ENCODE measurements at places on chromosomes 4 and X.

- DNase-seq, result no peak
Observed at GRCh38 chr4:40949358-40950100, 199.8 kb downstream of the NSUN7 start.

- no peak for DNase-seq
Observed at GRCh38 chr4:53484911-53485657, 106.2 kb downstream of the LNX1 start.

GRCh38 chr4:141387299-141387698 is 166.6 kb downstream of the ZNF330 start:
- no peak for DNase-seq

GRCh38 chr4:1751919-1752283 is 30.6 kb downstream of the TACC3 start:
- DNase-seq, result no peak

DNA sequence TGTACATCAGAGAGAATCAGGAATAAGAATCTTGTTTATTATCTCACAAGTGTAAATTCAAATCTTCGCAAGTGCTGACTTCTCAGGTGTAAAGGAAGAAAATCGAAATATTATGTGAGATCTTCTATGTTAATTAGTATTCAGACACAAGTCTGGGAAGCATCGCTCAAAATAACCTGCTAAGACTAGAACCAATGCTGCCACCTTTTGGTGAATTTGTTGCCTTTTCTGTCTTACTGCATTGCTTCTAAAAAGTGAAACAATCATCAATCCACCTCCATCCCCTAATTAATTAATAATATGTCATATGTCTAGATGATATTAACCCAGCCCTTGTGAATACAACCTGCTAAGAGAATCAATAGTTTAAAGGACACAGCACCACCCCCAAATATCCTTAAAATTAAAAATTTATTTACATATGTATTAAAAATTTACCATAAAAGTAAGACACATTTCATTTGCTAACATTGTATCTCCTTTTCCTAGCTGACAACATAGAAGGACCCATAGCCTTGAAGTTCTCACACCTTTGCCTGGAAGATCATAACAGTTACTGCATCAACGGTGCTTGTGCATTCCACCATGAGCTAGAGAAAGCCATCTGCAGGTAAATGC is 3.5 kb downstream of the EPGN start:
- no peak for DNase-seq

- DNase-seq, result no peak
Observed at GRCh38 chr4:127479031-127479622, 153.6 kb upstream of the INTU start.

DNA sequence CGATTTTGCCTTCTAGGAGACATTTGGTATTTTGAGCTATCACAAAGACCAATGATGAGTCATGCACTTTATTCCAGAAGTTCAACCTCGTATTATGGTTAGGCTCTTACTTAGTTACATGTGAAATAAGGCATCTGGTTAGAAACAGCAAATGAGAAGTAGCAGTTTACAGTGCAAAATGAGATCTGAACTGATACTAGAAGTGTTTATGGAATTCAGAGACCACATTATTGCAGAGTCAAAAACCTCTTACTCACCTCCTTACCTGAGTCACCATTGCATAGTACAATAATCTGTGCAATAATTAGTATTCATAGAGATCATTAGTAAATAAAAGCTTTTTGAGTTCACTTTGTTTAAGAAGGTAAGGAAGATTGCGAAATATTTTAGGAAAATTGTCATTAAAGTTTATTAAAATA is 38.7 kb downstream of the SEC24B start:
- DNase-seq, result no peak

- DNase-seq, result no peak
Observed at GRCh38 chrX:38216642-38217041, 4.0 kb downstream of the SRPX start.

GRCh38 chr4:105276361-105277104 is 129.9 kb downstream of the TET2 start:
- no peak for DNase-seq

GRCh38 chrX:134512566-134512965 is 52.6 kb downstream of the HPRT1 start:
- DNase-seq, result no peak

DNA sequence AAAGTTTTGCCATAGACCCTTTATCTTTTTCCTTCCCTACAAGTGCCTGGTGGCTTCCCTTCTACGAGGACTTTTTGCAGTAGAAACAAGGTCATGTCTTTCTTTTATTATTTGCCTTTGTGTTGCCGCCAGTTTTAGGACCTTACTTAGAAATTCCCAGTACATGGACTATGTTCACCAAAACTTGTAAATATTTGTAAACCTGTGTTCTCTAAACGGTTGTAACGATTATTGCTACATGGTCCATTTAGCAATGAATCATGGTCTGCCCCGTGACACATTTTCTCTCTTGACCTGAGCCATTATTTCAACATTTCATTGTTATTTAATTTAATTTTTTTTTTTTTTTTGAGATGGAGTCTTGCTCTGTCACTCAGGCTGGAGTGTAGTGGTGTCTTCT is 110.7 kb downstream of the MFAP3L start:
- DNase-seq, result no peak

GRCh38 chr4:148075438-148075837 is 343.6 kb downstream of the ARHGAP10 start:
- DNase-seq, result no peak

DNA sequence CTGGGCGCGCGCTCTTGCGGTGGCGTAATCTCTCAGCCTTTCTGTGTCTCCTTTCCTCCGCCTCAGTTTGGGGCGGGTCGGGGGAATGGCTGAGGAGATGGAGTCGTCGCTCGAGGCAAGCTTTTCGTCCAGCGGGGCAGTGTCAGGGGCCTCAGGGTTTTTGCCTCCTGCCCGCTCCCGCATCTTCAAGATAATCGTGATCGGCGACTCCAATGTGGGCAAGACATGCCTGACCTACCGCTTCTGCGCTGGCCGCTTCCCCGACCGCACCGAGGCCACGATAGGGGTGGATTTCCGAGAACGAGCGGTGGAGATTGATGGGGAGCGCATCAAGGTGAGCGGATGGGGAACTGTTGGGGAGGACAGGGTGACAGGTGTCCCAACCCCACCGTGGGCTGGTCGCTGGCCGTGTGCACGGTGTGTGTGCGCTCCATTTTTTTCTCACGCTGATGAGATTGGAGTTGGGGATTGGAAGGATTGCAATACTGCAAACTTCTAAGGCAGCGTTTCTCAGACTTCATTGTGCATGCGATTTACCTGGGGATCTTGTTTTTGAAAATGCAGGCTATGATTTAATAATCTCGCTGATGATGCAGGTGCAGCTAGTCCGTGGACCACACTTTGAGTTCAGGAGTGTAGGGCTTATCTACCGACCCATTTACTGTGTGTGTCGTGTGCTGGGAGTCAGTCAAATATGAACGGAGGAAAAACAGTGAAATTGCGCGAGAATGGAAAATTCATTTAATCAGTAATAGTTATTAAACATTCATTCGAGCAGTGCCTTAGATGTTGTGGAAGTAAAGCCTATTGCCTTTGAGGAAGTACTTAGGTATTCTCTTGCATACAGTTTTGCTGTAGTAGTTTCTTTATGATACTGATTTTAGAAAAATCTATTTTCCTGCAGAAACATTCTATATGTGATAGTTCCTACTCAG is at the start of gene RAB33B:
RAB33B (plus strand) TSS at position 11 of the 935 bp plus-strand sequence; CDS start at position 86, 75 bp downstream.
- no peak for DNase-seq

DNA sequence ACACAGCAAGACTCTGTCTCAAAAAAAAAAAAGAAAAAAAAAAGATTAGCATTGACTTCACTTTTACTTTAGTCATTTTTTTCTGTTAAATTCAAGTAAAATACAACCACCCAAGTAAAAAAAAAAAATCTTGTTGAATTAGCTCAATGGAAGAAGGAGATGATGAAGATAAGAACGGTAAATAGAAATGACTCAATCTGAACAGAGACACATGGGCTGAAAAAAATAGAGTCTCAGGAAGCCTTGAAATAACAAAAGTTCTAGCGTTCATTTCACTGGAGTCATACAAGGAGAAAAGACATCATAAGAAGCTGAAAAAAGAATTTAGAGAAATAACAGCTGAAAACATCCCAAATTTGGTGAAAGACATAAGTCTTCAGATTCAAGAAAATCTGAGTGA is 75.5 kb downstream of the CASP3 start:
- no peak for DNase-seq

DNA sequence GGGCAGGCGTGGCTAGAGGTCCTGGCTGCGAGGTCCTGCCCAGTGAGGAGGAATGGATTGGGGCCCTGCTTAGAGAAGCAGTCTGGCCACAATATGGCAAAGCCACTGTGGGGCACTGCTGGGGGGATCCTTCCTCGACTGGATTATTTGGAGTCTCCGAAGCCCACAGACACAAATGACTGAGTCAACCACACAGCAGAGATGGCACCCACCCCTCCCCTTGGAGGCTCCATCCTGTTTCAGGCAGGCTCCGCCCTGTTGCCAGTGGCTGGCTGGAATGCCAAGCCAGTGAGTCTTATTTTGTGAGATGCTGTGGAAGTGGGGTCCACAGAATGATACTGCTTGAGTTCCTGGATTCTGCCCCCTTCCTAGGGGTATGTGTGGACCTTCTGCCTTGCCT is 363.9 kb downstream of the PPP1R2C start:
- no peak for DNase-seq

- no peak for DNase-seq
Observed at GRCh38 chr4:140048419-140048995, 105.5 kb downstream of the MAML3 start.

GRCh38 chrX:71482228-71482958 is 50.5 kb upstream of the OGT start:
- DNase-seq, result no peak

DNA sequence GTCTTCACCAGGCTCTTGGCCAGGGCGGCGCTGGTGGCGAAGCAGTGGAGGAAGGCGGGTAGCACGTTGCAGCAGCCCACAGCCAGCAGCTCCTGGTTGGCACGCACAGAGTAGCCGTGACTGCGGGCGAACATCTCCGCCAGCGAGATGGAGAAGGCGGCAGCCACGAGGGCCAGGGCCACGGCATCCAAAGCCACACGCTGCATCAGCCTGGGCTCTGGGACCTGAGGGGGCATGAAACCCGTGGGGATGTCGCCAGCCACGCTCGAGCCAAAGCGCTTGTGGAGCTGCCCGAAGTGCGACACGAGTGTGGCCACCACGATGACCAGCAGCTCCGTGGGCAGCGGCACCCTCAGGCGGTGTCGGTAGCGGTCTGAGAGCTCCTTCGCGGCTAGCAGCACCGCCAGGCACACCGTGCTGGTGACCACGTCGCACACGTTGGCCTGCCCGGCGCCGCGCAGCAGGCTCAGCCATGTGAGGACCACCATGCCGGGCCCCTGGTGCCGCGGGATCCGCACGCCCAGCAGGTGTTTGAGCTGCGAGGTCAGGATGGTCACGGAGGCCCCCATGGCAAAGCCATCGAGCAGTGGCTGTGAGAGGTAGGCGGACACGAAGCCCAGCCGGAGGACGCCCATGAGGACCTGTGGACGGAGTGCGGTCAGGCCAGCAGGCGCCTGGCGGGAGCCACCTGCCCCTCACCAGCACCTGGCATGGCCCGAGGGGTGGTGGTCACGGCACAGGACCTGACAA is 3.1 kb downstream of the IDUA start:
- no peak for DNase-seq

- DNase-seq, result no peak
Observed at GRCh38 chrX:38594434-38594833, 33.1 kb downstream of the TSPAN7 start.

DNA sequence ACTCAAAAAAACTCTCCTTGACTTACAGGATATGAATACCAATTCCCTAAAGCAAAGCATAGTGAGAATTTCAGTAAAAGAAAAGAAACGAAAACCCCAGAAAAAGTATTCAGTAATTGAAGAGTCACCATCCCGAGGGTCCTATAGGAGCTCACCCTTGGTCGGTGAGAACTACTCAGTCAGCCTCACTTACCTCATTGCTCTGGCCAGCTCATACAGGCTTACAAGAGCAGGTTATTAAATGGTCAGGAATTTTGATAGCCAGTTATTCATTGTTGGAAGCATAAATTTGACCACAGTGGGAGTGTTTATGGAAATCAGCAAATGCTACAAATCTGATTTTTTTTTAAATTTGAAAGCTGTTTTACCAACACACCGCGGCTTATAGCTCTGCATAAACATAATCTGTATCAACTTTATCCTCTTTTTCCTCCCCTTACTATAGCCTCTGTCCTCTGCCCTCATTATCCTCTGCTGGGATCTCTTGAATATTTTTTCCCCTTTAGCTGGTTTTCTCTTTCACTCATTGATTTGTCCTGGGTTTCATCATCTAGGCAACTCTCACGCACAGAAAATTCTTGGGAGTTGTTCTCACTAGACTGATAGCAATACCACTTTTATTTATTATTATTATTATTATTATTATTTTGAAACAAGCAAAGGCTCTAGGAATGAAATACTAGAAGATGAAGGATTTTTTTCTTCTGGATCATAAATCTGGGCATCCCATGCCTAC is 11.0 kb upstream of the CXCL2 start:
- no peak for DNase-seq

- no peak for DNase-seq
Observed at GRCh38 chr4:7557456-7557855, 122.7 kb upstream of the PSAPL1 start.

GRCh38 chr4:177511611-177512010 is 69.4 kb upstream of the AGA start:
- no peak for DNase-seq

- peak; percentile 94 for DNase-seq
Observed at GRCh38 chr4:17576932-17577664, at the start of gene LAP3. Gene LAP3 (plus strand): TSS chr4:17577198. CDS start chr4:17577466, 268 bp downstream.

DNA sequence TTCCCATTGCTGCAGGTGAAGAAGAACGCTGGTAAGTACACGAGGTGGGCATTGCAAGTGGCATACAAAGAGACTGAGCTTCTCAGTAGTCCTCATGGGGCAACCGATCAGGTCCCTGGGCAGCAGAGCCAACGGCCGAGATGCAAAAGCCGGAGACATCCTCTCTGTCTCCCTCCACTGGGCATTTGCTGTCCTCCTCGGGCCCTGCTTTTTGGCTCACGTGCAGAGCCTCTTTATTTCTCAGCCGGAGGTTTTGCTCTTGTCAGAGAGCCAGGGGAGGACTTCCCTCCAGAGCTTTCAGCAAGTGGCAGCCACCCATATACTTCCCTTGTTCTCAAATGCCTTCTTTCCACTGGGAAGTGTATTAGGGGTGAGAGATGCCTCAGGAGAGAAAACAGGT is 18.0 kb downstream of the STARD8 start:
- no peak for DNase-seq

DNA sequence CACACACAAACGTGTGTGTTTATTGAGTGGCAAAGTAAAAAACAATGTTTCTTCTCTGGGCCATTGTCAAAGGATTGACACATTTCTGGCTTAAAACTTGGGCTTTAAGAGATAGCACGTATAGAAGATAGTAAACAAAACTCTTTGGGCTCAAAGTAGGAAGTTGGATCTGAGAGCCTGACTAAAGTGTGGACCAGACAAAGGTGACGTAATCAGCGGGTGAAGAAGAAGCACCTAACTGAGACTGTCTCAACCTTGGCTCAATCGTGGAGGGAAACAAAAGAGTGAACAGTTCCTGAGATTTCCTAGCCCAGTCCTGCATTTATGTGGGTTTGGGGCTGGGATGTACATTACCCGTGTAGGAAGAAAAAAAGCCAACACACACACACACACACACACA is 13.7 kb downstream of the PFKFB1 start:
- no peak for DNase-seq

Data from T-helper 22 cell (primary cell).